Type B pancreatic cell (in vitro differentiated cells): ENCODE measurements at places on chromosomes 1 and 21. TPM values are rescaled to one million over a fixed set of nuclear protein-coding genes. Genes with fewer than 3 reads are reported as not detected.

The RNF186 gene
- 1.3 and 1.9 TPM in 2 replicates for total RNA-seq

DNA sequence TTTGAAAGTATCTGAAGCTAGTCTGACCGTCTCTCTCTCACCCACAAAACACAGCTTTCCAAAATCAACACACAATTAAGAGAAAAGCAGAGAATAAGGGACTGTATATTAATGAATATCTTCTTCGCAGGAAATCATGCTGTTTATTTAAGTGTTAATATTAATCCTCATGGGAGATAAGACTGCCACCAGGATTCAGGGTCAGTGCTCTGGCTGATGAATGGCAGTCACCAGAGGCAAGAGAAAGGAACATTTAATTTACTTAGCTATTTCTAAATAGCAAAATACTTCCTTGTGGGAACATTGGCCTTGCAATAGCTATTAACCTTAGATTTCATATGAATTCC, 2.2 kb downstream of the SCYL3 start:
- H3K4me3 ChIP-seq: peak overlapping the region; percentile 85
- no peak for DNase-seq
- H3K27me3 ChIP-seq: peaks cover 6% of the 10 kb centered on the region

DNA sequence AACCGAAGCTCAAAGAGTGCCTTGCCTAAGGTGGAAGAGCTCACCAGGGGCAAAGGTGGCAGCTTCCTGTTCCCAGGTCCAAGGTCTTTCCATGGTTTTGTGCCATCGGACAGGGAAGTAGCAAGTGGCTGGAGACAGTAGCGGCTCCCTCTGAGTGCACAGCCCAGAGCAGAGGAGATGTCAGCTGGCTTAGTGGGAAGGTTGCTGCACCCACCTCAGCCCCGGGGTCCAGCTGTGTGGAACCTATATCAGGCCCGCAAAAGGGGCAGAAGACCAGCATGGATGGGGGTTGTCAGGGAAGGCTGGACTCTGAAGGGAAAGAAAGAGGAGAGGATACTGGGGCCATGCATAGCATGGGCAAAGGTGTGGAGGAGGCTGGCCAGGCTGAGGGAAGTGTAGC, 6.8 kb downstream of the IKBKE start:
- no peak for DNase-seq
- peaks cover 12% of the 10 kb centered on the region for H3K4me1 ChIP-seq
- H3K27ac ChIP-seq: no peak overlapping the region
- H3K27me3 ChIP-seq: peaks cover 3% of the 10 kb centered on the region

DNA sequence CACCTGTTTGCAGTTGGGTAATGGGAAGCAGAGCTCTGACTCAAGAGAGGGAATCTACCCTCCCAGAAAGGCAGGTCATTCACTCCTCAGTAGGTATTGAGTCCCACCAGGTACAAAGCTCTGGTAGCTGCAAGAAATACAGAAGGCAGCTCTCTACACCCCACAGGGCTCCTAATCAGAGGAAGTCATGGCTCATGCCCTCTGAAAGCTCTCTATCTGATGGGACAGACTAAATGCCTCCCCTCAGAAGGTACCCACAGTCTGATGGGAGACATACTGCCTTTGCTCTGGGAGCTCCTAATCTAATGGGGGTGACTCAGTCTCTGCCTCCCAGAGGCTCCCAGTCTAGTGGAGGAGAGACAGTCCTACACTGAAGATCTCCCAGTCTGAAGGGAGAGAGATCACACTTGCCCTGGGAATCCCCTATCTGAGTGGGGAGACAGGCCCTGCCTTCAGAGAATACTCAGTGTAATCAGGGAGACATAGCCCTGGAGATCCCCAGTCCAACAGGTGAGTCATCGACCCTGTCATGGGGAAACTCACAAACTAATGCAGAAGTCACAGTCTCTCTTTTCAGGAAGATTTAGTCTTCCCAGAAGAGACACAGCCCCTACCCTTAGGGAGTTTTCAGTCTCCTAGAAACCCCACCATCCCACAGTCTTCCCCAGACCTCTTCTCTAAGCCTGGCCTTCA, 23.7 kb downstream of the CAMK1G start:
- H3K27ac ChIP-seq: no peak overlapping the region
- no peak overlapping the region for H3K4me3 ChIP-seq
- H3K36me3 ChIP-seq: no peaks in the 10 kb centered on the region
- DNase-seq: no peak

DNA sequence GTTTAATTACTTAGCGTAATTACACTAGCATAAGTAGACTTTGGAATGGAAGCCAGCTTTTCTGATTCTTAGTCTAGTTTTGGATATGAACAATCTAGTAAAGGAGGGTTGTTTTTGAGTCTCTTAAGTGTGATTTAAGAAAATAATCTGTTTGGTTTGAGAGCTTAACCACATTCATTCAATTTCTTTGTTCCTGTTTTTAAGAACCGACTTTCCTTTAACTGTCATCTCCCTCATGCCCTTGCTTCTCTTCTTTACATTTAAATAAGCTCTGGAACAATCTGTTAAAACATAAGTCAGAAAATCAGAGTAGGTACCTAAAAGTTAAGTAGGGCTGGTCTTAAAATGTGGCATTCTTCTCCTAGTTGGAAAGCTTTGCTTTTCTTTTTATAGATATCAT, 27.7 kb downstream of the CDC42 start:
- H3K4me1 ChIP-seq: peaks cover 28% of the 10 kb centered on the region
- peaks cover 50% of the 10 kb centered on the region for H3K36me3 ChIP-seq
- DNase-seq: no peak
- no peak overlapping the region for H3K4me3 ChIP-seq

DNA sequence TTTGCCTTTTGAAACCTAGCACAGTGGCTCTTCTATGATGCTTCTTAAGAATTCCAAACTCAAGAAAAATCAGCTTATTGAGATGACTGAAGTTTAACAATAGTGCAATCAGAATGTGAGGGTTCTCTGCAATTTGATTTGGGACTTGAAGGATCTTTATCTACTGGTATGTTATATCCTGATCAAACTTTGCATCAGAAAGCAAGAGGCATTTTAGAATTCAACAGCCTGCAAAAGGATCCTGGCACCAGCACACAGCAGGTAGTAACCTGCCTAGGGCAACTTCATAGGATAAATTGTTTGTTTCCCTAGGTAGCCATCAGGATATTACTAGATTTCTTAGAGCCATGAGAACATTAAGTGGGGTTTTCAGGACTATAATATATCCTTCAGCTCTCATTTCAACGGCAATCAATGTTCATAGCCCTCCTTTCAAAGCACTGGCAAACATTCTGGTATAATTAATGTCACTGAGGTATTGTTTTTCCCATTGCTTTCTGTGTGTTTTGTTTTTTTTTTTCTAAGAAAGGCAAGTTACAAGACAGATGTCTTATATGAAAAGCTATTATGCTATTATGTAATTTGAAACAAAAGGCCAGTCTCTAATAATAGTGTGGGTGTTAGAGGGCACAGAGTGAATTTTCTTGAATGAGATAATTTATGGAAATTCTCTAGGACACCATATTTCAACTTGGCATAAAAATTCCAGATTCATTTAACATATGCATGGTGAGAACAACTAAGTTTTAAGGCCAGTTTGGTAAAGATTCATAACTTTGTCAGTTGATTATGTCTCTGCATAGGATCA, 34.5 kb downstream of the NTNG1 start:
- H3K27me3 ChIP-seq: no peaks in the 10 kb centered on the region
- H3K4me3 ChIP-seq: no peak overlapping the region
- DNase-seq: no peak
- H3K36me3 ChIP-seq: no peaks in the 10 kb centered on the region
- no peak overlapping the region for H3K27ac ChIP-seq
